ENCODE measurements at places on chromosomes 12 and 14.

DNA sequence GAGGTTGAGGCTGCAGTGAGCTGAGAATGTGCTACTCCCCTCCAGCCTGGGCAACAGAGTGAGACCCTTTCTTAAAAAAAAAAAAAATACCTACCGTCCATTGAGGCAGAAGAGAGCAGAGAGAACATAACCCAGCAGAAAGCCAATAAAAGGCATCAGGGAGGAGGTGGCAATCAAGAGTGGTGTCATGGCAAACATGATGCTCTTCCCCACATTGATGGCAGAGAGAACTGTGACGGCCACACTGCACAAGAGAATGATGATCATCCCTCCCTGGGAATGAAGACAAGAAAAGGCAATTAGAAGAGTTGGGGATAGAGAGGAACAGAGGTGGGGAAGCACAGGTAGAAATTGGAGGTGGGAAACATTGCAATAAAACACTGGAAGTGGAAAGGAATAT lies 12.1 kb downstream of the SRSF5 start:
- no peak for DNase-seq

GRCh38 chr14:105447651-105448640 lies 26.7 kb upstream of the CRIP2 start:
- DNase-seq, result no peak

GRCh38 chr12:26791301-26791791 lies 41.6 kb downstream of the ITPR2 start:
- no peak for DNase-seq

GRCh38 chr14:75025876-75026275 lies 23.2 kb downstream of the EIF2B2 start:
- no peak for DNase-seq

GRCh38 chr14:22545842-22546721 lies 42.9 kb downstream of the DAD1 start:
- no peak for DNase-seq

DNA sequence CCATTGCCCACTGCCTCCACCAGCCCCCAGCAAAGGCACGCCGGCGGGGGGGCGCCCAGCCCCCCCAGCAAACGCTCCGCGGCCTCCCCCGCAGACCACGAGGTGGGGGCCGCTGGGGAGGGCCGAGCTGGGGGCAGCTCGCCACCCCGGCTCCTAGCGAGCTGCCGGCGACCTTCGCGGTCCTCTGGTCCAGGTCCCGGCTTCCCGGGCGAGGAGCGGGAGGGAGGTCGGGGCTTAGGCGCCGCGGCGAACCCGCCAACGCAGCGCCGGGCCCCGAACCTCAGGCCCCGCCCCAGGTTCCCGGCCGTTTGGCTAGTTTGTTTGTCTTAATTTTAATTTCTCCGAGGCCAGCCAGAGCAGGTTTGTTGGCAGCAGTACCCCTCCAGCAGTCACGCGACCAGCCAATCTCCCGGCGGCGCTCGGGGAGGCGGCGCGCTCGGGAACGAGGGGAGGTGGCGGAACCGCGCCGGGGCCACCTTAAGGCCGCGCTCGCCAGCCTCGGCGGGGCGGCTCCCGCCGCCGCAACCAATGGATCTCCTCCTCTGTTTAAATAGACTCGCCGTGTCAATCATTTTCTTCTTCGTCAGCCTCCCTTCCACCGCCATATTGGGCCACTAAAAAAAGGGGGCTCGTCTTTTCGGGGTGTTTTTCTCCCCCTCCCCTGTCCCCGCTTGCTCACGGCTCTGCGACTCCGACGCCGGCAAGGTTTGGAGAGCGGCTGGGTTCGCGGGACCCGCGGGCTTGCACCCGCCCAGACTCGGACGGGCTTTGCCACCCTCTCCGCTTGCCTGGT lies at the start of gene CDKN1B:
TSS of gene CDKN1B (plus strand) at position 576 of the 793 bp plus-strand sequence. CDS start 472 bp downstream, outside the sequence.
- peak; percentile 73 for DNase-seq

DNA sequence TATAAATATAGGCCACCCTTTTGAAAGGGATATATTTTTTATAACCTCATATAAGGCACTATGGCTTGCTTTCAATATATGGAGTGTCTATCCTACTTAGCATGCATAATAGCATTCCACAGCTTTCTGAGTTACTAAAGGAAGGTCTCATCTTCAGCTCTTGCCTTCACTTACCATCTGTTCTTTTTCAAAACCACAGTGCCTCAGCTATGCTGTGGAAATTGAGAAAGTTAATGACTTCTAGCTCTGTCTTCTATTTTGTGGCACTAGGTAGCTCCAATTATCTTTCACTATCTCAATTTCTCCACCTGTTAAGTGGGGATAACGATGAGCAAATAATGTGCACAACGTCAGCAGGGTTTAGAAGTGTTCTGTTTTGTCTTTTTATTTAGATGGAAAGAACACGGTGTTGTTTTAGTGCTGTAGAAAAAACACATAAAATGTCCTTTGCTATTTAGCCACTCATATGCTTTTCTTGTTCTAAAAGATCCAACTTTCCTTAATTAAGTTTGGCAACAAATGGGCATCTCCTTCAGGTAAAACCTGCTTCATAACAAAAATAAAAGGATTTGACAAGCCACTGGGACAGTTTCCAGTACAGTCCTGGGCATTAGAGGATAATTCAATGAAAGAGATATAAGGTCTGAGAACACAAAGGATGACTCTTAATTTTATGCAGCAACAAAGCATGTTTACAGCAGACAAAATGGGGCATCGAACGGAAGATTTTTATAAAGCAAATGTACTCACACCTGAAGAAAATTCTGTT lies 462.0 kb upstream of the SYT1 start:
- no peak for DNase-seq

- no peak for DNase-seq
Observed at GRCh38 chr12:53941187-53941586, 2.6 kb downstream of the HOXC13 start.

DNA sequence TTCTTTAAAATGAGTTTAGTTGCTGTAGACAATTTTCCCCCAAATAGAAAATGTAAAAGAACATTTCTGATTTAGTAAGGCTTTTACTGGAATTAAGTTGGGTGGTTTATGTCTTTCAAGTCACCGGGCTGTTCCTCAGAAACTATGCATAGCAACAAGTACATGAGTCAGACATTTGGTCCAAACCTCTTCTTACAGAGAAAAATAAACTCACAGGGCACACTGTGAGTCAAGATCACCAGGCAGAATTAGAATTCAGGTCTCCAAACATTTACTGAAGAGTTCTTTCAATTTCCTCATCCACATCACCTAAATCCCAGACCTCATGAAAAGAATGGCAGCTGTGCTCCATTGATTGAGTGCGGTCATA lies 476.1 kb upstream of the SOX5 start:
- DNase-seq, result no peak

Data from activated naive CD4-positive, alpha-beta T cell (primary cell).